Right atrium auricular region (tissue), 2 donors: ENCODE measurements at places on chromosomes 3 and 15. TPM values are rescaled to one million over a fixed set of nuclear protein-coding genes. Genes with fewer than 3 reads are reported as not detected.

GRCh38 chr15:74432968-74433591 is 678 bp downstream of the SEMA7A start:
- DNase-seq = no peak

GRCh38 chr3:150911771-150912170 is 6.5 kb upstream of the MINDY4B start:
- no peak for DNase-seq

GRCh38 chr3:129260606-129261005 is 11.2 kb downstream of the COPG1 start:
- no peak for DNase-seq

Gene ACTC1
- total RNA-seq = 10,302 TPM

Gene AMOTL2
- total RNA-seq = 119 TPM
